D341Med (cell line): ENCODE measurements at places on chromosomes 2 and 18.

DNA sequence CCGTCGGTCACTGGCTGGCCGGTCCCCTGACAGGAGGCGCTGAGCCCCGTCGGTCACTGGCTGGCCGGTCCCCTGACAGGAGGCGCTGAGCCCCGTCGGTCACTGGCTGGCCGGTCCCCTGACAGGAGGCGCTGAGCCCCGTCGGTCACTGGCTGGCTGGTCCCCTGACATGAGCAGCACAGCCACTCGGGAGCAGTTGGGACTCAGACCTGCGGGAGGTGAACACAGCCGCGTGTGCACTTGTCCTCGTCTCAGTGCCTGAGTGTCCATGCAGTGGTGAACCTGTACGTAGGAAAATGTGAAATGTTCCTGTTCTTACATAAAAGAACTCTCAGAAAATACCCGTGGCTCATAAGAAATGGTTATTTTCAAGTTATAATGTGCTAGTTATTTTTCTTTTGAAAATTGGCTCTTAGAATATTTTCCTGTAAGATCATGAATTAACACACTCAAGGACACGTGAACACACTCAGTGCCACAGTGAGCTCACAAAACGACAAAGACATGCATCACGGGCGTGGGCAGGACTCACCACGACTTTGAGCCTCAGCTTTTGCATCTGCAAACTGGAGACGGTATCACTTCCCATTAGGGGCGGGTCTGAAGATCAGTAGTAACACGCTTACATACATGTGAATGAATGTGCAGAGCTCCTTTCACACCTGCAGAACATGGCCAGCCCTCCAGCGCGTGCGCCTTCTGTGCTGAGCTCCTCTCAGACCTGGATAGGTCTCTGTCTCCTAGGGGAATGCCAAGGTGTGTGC, 21.1 kb upstream of the NFATC1 start:
- no peak for DNase-seq

DNA sequence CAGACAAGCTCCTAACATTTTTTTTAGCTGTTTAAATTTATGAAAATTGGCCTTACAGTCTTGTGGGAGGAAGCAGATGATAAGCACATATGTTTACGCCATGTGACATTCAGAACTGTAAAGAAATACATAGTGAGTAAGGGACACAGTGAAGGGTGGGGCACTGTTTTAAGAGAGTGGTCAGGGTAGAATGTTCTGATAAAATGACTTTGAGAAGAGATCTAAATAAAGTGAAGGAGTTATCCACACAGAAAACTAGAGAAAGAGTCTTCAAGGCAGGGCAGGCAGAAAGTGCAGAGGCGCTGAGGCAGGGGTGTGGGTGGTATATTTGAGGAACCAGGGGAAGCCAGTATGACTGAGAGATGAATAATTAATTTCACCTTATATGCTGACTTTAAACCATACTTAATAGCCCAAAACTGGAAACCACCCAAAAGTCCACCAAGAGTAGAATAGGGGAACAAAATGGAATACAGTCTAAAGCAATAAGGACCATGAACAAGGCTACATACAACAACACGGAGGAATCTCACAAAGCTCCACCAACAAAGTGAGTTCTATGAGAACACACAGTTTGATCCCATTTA, 8.6 kb downstream of the MREG start:
- DNase-seq, result no peak

GRCh38 chr2:69428981-69429380, 8.3 kb downstream of the NFU1 start:
- DNase-seq, result no peak

DNA sequence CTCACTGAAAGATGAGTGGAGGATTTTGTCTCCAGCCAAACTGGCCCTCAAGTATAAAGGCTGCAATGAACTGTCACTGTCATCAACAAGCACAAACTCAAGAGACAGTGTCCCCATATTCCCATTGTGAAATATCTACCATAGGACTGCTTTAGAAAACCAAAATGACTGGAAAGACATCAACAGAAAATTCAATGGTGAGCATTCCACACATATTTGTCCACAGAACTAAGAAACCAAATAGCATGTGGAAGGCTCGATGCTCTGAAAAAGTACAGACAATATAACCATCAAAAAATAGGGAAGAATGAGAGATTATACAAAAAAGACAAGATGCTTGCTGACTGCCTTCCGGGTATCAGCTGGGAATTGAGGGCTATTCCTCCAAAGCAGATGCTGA, 37.6 kb downstream of the TGFBRAP1 start:
- no peak for DNase-seq

DNA sequence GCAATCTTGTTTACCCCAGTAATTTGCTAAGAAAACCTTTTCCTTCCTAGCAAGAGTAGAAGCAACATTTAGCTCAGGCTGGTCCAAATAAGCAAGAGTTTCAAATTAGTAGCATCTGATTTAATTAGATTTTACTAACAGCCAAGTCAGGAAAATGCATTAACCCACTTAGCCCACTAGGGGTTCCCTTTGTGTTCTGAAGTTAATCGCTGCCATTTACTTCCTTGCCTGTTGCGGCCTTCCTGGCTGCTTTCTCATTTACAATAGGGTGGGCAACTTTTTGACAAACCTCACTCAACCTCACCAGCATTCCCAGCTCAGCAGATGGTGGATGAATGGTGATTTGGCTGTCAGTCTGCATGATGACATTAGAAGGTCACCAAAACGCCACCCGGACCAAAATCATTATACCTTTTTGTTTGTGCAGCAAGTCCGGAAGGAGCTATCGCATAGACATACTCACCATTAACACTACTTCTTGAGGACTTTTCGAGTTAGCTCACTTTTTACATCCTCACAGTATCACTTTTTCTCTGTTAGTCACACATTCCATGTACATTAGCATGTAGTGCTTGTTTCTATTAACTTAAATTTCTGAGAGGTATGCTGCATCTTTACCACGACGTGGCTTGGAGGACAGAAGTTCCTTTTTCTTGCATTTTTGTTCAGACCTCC, 101.5 kb upstream of the SETBP1 start:
- DNase-seq, result peak; percentile 64

GRCh38 chr2:199405241-199405640, 52.5 kb downstream of the SATB2 start:
- no peak for DNase-seq

DNA sequence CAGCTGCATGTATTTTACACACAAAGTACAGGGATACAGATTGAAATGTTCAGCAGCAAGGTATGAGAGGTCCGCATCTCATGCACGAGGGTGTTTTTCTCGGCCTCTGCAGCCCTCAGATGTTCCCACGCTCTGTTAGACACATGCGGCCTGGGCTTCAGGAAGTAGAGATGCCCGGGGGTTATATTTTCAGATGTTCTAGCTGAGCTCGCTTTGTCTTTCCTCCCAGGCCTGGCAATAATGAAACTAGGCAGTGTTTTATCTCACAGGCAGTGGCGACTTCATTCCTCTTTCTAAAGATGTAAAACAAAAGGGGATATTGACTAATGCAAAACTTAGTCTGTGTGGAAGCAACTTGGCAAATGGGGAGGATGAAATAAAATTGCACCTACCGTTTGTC, 190.7 kb downstream of the GBX2 start:
- DNase-seq, result no peak

- no peak for DNase-seq
These were observed 40.5 kb downstream of the ABCG8 start for GRCh38 chr2:43879261-43879660.

DNA sequence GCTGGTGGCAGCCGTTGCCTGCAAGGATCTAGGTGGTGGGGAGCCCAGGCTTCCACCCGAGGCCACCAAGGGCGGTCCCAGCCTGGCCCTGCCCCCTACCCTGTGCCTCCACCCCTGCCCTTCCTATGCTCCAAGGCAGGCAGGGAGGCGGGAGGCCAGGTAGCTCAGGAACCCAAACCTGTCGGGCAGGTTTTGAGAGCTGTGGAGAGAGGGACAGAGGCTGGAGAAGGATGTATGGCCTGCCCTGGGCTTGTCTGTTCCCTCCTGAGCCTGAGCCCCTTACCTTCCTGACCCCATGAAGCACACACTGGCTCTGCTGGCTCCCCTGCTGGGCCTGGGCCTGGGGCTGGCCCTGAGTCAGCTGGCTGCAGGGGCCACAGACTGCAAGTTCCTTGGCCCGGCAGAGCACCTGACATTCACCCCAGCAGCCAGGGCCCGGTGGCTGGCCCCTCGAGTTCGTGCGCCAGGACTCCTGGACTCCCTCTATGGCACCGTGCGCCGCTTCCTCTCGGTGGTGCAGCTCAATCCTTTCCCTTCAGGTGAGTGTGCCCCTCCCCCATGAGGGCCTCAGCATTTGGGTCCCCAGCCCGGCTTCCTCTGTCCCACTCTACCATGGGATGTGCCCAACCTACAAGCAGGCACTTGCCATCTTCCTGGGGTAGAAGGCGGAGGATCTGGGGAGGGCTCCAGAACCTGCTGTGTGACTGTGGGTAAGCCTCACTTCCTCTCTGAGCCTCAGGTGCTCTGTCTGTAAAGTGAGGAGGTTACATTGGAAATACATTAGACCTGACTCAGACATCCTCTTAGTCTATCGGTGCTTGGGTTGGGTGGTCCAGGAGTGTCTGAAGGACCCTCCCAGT, at the start of gene PROM2:
Gene PROM2 (plus strand): TSS at position 159 of the 860 bp plus-strand sequence. CDS start 137 bp downstream, at position 296.
- no peak for DNase-seq

GRCh38 chr2:148623086-148623485, 21.5 kb upstream of the EPC2 start:
- no peak for DNase-seq

GRCh38 chr2:240396623-240397541, 38.6 kb upstream of the GPC1 start:
- DNase-seq, result peak; percentile 9

- DNase-seq, result no peak
These were observed 113.0 kb downstream of the BCL2 start for GRCh38 chr18:63206433-63207142.

GRCh38 chr2:55176094-55176415, 56.0 kb downstream of the CLHC1 start:
- no peak for DNase-seq

DNA sequence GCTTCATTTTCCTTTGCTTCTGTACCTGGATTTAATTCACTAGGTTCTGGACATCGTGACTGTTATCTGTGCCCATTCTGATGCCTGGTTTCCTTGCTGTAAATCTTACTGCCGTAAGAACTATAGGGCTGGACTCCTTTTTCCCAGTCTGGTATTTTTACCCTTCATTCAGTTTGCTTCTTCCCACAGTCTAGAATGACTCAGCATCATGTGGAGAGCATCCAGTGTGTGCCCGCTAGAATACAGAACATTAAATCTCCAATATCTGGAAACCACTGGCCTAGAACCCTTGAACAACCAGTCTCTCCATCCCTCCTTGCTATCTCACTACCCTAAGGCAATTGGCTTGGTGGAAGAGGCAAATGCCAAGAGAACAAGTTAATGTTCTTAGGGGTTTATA, 1075.4 kb upstream of the ZEB2 start:
- no peak for DNase-seq

DNA sequence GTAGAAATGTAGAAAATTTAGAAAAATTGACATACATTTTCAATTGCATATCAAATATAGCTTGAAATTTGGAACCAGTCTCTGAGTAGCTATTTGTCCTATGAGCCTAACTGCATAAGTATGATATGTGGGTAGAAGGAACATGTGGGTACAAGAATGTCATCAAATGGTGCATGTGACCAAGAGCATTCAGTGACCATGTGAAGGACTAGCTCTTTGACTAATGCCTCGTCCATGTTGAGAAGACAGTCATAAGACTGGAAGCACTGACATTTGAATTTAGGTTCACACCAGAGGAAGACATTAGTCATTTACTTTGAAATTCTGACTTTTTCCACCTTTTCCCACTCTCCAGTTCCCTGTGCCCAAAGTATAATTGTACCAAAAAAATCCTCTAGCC, 12.6 kb downstream of the MRPL44 start:
- DNase-seq, result no peak

DNA sequence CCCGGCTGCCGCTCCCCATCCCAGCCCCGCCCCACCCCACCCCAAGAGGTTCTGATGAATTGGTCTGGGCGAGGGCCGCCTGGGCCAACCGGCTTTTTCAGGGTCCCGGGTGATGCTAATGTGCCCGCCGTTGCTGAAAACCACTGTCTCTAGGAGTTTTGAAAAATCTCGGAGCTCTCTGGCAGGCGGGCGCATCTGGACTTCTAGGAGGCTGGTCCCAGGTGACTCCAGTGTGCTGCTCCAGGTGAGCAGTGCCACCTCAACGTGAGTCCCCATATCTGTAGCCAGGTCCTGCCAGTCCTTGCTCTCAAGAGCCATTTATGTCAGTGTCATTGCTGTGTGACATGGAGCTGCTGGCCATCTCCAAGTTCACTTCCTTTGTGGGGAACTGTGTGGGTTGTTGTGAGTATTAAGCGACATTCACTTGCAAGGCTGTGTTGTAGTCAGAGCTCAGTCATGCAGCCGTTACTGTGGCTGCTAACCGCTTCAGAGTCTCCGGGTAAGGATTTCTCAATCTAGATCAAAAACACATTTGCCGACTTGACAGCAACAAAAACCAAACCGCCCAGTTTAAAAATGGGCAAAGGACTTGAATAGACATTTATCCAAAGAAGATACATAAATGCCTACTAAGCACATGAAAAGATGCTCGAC, at the start of gene RFX8:
Gene RFX8 (minus strand): TSS at position 382 of the 654 bp plus-strand sequence. CDS start 8,264 bp downstream, outside the sequence.
- DNase-seq, result no peak

GRCh38 chr2:108993095-108993937, 4.3 kb upstream of the EDAR start:
- DNase-seq, result no peak

- DNase-seq, result peak; percentile 11
These were observed 862.3 kb upstream of the POU3F3 start for GRCh38 chr2:103991591-103991990.

DNA sequence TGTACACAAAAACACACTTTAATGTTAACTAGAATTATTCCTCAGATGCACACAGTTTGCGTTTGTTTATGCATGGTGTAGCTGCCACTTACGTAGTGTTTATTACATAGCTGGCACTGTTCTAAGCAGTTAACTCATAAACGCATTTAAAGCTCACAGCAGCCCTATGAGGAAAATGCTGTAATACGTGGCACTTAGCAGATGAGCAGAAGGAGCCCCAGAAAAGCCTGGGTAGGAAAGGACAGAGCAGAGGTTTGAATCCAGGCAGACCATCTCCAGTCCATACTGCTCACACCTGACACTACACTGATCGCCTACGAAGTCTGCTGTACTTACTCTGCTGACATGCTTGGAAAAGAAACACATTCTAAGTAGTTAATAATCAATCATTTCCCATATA, 66.6 kb downstream of the BCL2 start:
- no peak for DNase-seq

DNA sequence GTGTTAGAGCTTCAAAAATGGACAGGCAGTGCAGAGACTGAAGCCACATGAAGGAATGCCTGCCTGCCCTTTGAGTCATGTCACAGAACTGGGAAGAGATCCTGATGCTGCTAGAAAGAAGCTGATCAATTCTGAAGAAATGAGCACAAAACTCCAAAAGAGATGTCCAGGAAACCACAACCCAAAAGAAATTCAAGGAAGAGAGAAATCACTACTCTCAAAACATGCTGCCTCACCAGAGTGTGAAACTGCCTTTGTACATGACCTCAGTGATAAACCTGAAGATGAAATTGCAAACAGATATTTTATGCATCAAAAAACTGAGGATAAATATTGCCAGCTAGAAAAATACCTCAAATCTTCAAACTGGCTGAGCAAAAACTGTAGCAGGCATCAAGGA, 20.5 kb downstream of the USP40 start:
- DNase-seq, result no peak

- DNase-seq, result no peak
These were observed 78.3 kb downstream of the HDAC4 start for GRCh38 chr2:239322416-239323086.
